A549 treated with CpdA at 1 μM for 4 hours (cell line): ENCODE measurements at places on chromosomes 11 and 22. TPM values are rescaled to one million over a fixed set of nuclear protein-coding genes. Genes with fewer than 3 reads are reported as not detected.

Gene HTATIP2
- total RNA-seq = 188 to 201 TPM (median 197 TPM) in 5 replicates

Gene XRCC6
- 292 to 348 TPM (median 308 TPM) in 5 replicates for total RNA-seq

Gene TMEM45B
- 0.06 to 0.10 TPM (median 0.08 TPM) in 3 of 5 replicates, not detected in the others for total RNA-seq

Gene PRRG4
- 0.56 to 0.73 TPM (median 0.58 TPM) in 5 replicates for total RNA-seq

Gene CHADL
- not detected in 5 replicates for total RNA-seq
